ENCODE measurements at places on chromosomes 7 and 10. TPM values are rescaled to one million over a fixed set of nuclear protein-coding genes. Genes with fewer than 3 reads are reported as not detected.

FAS gene
- total RNA-seq, result 10.5 TPM

UTF1 gene
- not detected for total RNA-seq

MDFIC gene
- 13.3 TPM for total RNA-seq

LEP gene
- total RNA-seq, result not detected

CARD11 gene
- 0.64 TPM for total RNA-seq

GATA3 gene
- not detected for total RNA-seq

DNA sequence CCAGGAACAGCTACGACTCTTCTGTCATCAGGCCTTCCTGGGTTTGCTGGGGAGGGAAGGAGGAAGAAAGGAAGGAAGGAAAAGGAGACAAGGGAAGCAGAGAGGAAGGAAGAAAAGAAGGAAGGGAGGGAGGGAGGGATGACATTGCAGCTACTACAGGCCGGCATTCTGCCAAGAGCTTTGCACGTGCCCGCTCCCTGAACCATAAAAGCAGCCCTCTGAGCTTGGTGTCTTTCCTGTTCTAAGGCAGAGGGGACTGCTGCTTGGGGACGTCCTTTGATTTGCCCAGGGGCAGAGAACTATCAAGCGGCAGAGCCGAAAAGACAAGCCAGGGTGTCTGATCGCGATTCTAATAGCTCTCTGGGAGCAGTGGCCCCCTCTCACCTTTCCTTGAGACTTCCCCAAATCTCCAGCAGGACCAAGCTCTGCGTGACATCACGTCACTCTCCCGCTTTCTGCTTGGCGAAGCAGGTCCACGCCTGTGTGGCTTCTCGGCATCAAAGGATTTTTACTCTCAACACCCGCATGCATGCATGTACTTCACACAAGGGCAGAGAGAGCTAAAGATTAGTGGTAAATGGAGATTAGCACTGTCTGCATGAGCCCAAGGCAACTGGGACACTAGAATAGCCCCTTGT, 167.8 kb upstream of the AUTS2 start:
- no peak overlapping the region for H3K27ac ChIP-seq
- peaks cover 3% of the 10 kb centered on the region for H3K4me1 ChIP-seq
- H3K36me3 ChIP-seq, result no peaks in the 10 kb centered on the region
- peak overlapping the region; percentile 18 for H3K4me3 ChIP-seq

DNA sequence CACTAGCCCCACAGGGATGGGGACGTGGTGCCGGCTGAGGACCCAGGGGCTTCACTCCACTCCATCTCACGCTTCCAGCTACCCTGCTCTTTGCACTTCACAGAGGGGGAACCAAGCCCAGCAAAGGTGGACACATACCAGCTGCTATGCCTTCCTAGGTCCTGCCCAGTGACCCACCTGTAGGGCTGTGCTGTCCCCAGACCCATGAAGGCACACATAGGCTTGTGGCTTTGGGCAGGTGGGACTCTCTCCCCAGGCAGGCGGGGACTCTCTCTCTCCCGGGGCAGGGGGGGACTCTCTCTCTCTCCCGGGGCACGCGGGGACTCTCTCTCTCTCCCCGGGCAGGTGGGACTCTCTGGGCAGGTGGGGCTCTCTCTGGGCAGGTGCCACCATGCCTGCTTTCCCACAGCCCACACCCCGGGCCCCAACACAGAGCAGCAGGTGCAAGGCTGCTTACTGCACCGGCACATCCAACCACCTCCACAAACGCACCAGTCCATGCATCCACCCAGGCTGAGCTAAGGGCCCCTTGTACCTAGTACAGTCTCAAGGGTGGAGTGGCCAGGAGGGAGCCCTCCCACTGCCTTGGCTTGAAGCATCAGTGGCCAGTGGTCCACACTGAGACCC, 13.8 kb upstream of the GPR146 start:
- no peaks in the 10 kb centered on the region for H3K27me3 ChIP-seq
- H3K27ac ChIP-seq, result no peak overlapping the region
- H3K4me3 ChIP-seq, result no peak overlapping the region
- DNase-seq, result no peak
- no peaks in the 10 kb centered on the region for H3K4me1 ChIP-seq
- no peaks in the 10 kb centered on the region for H3K36me3 ChIP-seq

- H3K4me3 ChIP-seq, result no peak overlapping the region
- H3K27me3 ChIP-seq, result no peaks in the 10 kb centered on the region
- H3K27ac ChIP-seq, result no peak overlapping the region
- no peaks in the 10 kb centered on the region for H3K4me1 ChIP-seq
- DNase-seq, result no peak
Observed at GRCh38 chr7:143514487-143514886, 36.8 kb downstream of the TAS2R41 start.

- no peak overlapping the region for H3K4me3 ChIP-seq
- DNase-seq, result peak; percentile 60
- no peaks in the 10 kb centered on the region for H3K36me3 ChIP-seq
- H3K27ac ChIP-seq, result no peak overlapping the region
Observed at GRCh38 chr10:46526682-46527038, 29.8 kb downstream of the GPRIN2 start.

- H3K27me3 ChIP-seq, result no peaks in the 10 kb centered on the region
- no peak overlapping the region for H3K27ac ChIP-seq
- no peaks in the 10 kb centered on the region for H3K4me1 ChIP-seq
- no peak for DNase-seq
- H3K36me3 ChIP-seq, result no peaks in the 10 kb centered on the region
Observed at GRCh38 chr7:130845581-130846085, 111.6 kb upstream of the KLF14 start.

GRCh38 chr10:74033702-74034101, 35.8 kb downstream of the VCL start:
- peak overlapping the region; percentile 34 for H3K27ac ChIP-seq
- H3K4me3 ChIP-seq, result no peak overlapping the region
- H3K27me3 ChIP-seq, result no peaks in the 10 kb centered on the region
- peaks cover 44% of the 10 kb centered on the region for H3K4me1 ChIP-seq
- H3K36me3 ChIP-seq, result no peaks in the 10 kb centered on the region

GRCh38 chr10:27242951-27243551, 2.5 kb upstream of the ACBD5 start:
- no peaks in the 10 kb centered on the region for H3K27me3 ChIP-seq
- no peaks in the 10 kb centered on the region for H3K4me1 ChIP-seq
- peak overlapping the region; percentile 79 for H3K4me3 ChIP-seq
- H3K36me3 ChIP-seq, result no peaks in the 10 kb centered on the region
- DNase-seq, result no peak

DNA sequence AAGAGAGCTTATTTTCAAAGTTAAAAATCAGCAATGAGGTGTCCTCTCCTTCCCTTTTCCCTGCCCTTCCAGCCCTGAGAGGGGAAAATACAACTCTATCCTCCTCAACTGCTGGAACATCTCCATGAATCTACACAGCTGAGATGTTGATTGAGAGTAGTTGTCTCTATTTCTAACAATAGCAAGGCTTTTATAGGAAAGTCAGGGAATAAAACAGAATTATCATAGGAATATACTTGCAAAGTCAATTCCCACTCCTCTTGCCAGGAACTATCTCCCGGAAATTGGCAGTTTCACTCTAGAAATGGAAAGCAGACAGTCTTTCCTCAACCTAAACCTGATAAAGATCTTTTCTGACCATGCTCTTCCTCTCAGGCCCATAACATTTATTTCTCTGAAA, 8.8 kb downstream of the HGF start:
- no peak for DNase-seq
- H3K4me3 ChIP-seq, result no peak overlapping the region

GRCh38 chr10:131169146-131169545, 142.4 kb downstream of the TCERG1L start:
- H3K27me3 ChIP-seq, result no peaks in the 10 kb centered on the region
- H3K27ac ChIP-seq, result no peak overlapping the region
- DNase-seq, result peak; percentile 9
- no peaks in the 10 kb centered on the region for H3K36me3 ChIP-seq
- no peaks in the 10 kb centered on the region for H3K4me1 ChIP-seq

- H3K4me3 ChIP-seq, result no peak overlapping the region
- no peaks in the 10 kb centered on the region for H3K36me3 ChIP-seq
- no peaks in the 10 kb centered on the region for H3K4me1 ChIP-seq
Observed at GRCh38 chr7:51259766-51260165, 56.8 kb downstream of the COBL start.

- H3K27me3 ChIP-seq, result no peaks in the 10 kb centered on the region
- no peaks in the 10 kb centered on the region for H3K36me3 ChIP-seq
- no peak for DNase-seq
- H3K4me1 ChIP-seq, result no peaks in the 10 kb centered on the region
Observed at GRCh38 chr10:130263289-130263688, 127.1 kb downstream of the GLRX3 start.

- H3K27me3 ChIP-seq, result peaks cover 26% of the 10 kb centered on the region
- peaks cover 11% of the 10 kb centered on the region for H3K4me1 ChIP-seq
- no peaks in the 10 kb centered on the region for H3K36me3 ChIP-seq
- peak; percentile 81 for DNase-seq
- H3K27ac ChIP-seq, result no peak overlapping the region
Observed at GRCh38 chr10:101050208-101051069, 11.3 kb upstream of the KAZALD1 start.

DNA sequence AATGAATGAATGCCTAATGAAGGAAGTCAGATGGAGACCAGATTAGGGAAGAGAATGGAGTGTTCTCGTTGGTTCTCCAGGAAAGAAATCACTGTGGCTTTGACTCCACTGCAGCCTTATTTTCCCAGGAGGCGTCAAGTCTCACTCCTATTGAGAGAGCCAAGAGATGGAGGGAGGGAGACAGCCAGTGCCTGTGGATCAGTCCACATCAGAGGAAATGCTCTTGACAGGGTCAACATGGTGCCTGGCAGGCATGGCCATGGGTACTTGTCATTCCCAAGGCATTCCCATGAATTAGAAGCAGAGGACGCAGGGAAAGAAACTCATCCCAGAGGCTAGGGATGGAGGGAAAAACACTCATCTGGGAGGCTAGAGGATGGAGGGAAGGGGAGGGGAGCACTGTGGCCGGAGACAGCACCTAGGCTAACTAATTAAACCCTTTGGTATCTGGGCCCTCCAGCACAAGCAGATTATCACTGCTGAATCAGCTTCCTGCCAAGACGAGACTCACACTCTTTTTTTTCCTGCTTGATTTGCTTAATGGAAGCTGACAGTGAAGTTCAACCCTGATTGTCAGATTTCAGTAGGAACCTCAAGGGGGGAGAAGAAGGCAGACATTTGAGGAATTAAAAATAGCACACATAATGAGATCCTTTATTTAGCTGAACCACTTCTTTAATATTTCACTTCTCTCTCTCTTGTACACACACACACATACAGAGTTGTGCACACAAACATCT, 1233.2 kb upstream of the AUTS2 start:
- no peak overlapping the region for H3K27ac ChIP-seq
- no peak overlapping the region for H3K4me3 ChIP-seq
- H3K36me3 ChIP-seq, result no peaks in the 10 kb centered on the region
- H3K27me3 ChIP-seq, result no peaks in the 10 kb centered on the region
- no peak for DNase-seq

DNA sequence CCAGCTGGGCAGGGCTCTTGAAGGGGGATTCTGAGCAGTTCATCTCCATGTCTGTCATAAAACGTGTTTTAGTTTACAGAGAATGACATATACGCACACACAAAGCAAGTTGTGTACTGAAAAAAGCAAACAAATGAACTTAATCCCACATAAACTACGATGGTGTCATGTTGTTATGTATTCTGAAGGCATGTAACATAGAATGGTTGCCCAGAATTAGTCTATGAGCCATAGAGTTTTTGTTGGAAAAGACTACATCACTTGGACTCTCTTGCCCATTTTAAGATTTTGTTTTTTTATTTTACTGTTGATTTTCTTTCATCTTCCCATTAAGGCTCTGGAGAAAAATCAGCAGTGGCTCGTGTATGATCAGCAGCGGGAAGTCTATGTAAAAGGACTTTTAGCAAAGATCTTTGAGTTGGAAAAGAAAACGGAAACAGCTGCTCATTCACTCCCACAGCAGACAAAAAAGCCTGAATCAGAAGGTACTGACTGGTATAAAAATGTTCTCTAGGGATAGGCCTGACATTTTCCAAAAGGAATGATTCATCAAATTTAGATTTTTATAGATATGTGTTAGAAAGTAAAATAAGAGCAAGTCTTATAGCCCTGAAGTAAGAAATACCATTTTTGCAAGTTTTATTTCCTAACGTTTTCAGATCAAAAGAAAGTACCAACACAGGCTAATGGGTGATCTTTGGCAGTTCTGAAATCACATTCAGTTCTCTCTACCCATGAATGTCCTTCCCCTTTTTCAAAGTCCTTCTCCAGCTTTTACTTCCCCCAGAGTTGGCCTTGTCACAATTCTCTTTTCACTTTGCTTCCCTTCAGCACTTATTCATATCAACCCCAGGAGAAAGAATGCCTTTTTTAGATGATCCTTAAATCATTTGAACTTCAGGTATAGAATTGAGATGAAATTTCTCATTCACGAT, 18.9 kb downstream of the CEP55 start:
- peaks cover 7% of the 10 kb centered on the region for H3K4me1 ChIP-seq
- no peaks in the 10 kb centered on the region for H3K27me3 ChIP-seq
- no peak for DNase-seq
- no peak overlapping the region for H3K4me3 ChIP-seq
- H3K27ac ChIP-seq, result peak overlapping the region; percentile 85
- no peaks in the 10 kb centered on the region for H3K36me3 ChIP-seq

GRCh38 chr7:18680576-18680975, 185.0 kb downstream of the HDAC9 start:
- no peaks in the 10 kb centered on the region for H3K36me3 ChIP-seq
- no peak overlapping the region for H3K27ac ChIP-seq
- no peak for DNase-seq
- no peaks in the 10 kb centered on the region for H3K4me1 ChIP-seq

DNA sequence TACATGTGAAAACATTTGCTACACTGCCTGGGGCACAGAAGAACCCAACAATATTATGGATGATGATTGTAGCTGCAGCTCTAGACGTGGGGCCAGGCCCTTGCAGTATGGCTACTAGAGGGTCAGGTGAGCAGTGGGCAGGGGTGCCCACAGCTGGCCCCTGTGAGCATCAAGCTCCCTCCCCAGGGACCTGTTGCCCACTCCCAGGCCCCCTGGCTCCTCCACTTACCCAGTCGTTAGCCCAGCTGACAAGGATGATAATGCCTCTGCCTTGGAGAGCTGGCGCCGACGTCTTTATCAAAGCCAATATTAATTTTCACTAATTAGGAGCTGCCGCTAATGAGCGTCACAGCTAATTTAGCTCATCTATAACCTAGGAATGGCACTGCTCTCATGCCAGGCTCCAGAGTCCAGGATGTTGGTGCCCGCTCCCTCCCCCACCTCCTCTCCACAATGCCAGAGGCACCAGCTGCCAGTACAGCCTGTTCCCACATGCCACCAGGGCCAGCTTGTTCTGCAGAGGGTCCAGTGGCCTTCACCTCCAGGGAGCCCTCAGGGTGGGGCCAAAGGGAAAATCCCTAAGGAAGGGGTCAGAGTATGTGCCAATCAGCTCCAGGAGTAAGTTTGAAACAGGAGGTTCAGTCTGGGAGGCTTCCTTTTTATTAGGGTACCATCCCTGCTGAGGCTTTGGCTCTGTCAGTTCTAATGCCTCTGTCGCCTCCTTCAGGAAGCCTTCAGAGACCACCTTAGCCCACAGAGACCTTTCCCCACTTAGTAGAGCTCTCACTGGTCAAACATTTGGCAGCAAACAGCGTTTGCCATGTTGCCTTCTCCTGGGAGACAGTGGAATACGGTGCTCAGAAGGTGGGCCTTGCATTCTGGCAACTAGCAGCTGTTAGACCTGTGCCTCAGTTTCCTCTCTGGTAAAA, 77.2 kb downstream of the CDH23 start:
- no peak overlapping the region for H3K4me3 ChIP-seq
- no peaks in the 10 kb centered on the region for H3K27me3 ChIP-seq
- H3K4me1 ChIP-seq, result no peaks in the 10 kb centered on the region

- H3K27me3 ChIP-seq, result no peaks in the 10 kb centered on the region
- H3K4me3 ChIP-seq, result no peak overlapping the region
- no peaks in the 10 kb centered on the region for H3K36me3 ChIP-seq
- DNase-seq, result no peak
- H3K4me1 ChIP-seq, result no peaks in the 10 kb centered on the region
- H3K27ac ChIP-seq, result no peak overlapping the region
Observed at GRCh38 chr7:82481499-82482097, 38.0 kb upstream of the CACNA2D1 start.

- no peak for DNase-seq
- H3K4me1 ChIP-seq, result no peaks in the 10 kb centered on the region
- H3K36me3 ChIP-seq, result no peaks in the 10 kb centered on the region
- H3K4me3 ChIP-seq, result no peak overlapping the region
Observed at GRCh38 chr7:91850455-91850854, 30.0 kb downstream of the MTERF1 start.
